NCI-H510A treated with DMSO at 0.1 percent for 48 hours (cell line): ENCODE measurements at places on chromosomes 5 and 9.

DNA sequence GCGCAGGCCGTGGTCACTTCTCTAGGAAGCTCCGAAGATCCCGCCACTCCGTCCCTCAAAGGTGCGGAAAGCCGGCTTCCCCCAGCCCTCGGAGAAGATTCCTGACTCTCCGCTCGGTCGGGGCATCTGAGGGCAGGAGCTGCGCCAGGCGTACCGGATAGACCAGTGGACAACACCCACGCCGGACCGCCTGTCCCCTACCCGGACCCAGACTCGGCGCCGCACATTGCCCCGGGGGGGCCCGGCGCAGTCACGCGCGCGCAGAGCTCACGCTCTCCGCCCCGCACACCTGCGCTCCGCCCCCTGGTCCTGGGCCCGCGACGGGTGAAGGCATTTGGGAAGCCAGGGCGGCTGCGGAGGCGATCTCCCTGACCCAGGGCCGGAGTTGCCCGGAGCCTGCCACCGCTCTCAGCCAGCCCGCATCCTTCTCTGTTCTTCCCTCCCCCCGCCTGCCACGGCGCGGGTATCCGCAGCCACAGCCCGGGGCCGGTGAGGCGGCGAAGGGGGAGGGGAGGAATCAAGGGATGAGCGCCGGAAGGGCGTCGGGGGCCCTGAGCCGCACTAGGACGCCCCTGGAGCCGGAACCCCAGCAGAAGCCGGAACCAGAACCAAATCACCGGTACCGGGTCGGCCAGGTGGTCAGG lies 448 bp downstream of the RELL2 start:
- peak; percentile 25 for DNase-seq

- no peak for DNase-seq
Measured at GRCh38 chr9:126842977-126843799, 17.3 kb upstream of the ZBTB34 start.

DNA sequence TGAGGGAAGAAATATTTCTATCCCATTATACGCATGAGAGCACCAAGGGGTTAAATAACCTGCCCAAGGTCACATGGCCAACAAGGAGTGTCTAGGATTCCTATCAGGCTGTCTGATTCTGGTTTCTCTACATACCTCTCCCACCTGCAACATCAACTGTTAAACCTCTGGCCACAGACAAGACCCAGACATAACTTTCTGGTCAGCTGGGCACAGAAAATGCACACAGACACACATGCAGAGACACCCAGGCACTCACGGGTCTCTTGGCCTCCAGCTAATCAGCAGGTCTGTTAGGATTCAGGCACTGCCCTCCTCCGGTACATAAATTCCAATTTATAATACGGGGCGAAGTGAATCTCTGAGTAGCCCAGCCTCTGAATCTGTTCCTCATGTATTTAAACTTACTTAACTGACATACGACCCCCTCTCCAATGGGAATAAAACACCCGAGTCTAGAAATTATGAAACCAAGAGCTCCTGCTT lies 1.5 kb downstream of the SEPTIN8 start:
- DNase-seq: no peak

DNA sequence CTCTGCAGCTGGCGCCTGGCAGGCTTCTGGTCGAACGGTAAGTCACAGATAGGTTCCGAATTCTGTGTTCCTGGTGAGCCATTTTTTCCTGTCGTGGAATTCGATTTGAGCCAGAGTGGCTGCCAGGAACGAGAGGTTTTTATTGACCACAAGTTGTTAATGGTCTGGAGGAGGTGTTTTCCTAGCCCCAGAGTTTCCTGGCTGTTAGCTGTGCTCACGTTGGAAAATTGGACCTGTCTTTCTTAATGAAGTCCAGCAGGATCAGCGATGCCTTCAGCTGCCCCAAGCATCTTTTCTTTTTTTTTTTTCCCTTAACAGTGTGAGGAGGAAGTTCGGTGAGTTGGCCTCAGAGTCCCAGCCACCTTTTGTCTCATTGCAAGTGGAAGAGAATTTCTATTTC lies 62.9 kb downstream of the COL5A1 start:
- DNase-seq: no peak

DNA sequence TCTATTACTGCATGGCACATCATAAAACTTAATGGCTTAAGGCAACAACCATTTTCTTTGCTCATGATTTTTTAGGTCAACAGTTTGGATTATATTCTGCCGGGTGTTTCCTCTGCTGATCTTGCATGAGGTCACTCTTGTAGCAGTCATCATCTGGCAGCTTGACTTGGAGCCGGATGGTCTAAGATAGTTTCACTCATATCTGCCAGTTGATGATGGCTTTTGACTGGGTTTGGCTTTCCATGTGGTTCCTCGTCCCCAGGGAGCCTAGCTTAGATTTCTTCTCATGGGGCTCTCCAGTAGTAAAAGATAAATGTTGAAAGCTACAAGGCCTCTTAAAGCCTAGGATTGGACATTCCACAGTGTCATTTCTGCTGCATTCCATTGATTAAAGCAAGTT lies 27.4 kb downstream of the LNPEP start:
- DNase-seq: no peak

DNA sequence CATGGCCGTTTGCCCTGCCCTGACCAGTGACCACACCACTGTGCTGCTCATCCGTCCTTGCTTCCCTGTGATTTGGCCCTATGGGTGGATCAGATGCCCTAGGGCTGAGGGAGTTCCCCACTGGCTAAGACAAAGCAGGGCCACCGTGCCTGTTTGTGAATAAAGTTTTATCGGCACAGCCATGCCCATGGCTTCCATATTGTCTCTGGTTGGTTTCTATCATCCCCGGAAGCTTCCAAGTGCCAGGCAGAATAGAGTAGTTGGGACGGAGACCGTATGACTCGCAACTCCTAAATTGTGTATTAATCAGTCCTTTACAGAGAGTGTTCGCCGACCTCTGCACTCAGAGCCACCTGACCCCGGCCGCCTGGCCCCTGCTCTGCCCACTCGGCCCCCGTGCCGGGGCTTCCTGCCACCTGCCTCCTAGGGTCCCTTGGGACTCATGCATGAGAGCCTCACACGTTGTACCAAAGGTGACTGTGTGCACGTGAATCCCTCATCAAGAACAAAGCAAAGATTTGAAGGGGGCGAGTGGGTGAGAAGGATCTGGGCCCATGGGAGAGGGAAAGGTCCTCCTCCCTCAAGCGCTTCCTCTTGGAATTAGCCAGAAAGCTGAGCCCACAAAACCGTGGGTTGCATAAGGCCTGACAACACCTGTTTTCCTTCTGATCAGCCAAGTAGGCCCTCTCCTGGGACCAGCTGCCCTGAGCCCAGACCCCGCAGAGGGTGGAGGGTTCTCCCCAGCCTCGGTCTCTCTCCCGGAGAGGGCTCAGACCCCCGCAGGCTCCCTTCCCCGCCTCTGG lies 11.7 kb upstream of the FCN2 start:
- DNase-seq: no peak

GRCh38 chr5:84364043-84364442 lies 20.6 kb downstream of the EDIL3 start:
- DNase-seq: no peak

- DNase-seq: no peak
Measured at GRCh38 chr9:84285381-84285780, 55.2 kb downstream of the SLC28A3 start.

DNA sequence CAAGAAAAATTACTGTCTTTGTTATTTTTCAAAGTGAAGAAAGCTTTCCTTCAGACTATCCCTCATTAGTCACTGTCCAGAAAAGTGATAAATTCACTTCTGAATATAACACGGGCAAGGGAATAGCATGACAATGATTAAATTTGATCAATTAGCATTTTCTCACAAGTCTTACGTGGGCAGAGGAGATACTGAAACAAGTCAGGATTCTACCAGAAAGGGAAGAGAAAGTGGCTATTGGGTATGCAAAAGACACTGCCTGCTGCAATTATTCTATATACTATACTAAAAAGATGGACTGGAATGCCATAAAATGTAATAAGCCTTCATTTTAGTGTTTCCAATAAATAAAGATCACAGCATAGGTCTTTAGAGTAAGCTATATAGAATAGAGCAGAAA lies 7.4 kb downstream of the COX7C start:
- DNase-seq: no peak

- no peak for DNase-seq
Measured at GRCh38 chr9:92786298-92786697, 21.7 kb upstream of the BICD2 start.

- DNase-seq: no peak
Measured at GRCh38 chr5:17221843-17222636, 4.6 kb downstream of the BASP1 start.

DNA sequence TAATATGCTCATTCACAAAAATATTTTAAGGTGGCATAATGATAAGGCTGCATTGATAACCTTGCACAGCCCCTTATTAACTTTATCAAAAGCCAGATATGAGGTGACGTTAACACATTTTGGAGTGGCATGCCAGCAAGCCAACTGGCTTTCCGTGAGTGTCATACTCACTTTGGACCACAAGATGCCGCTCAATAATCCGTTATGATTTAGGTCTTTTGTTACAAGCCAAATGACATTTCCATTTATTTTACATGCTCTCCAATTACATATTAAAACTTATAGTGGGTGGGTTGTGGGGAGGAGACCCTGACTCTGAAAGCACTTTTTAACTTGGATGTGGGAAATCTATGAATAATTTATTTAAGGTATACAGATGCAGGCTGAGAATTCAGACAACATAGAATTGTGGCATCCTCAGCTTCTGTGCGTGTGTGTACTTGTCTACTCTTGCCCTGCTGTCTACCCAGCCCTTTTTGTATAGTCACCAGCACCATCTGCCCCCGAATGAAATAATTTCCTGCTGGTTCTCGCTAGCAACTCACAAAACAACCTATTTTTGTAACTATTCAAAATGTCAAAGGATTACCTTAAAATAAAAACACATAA lies 305.1 kb downstream of the PSAT1 start:
- peak; percentile 69 for DNase-seq

DNA sequence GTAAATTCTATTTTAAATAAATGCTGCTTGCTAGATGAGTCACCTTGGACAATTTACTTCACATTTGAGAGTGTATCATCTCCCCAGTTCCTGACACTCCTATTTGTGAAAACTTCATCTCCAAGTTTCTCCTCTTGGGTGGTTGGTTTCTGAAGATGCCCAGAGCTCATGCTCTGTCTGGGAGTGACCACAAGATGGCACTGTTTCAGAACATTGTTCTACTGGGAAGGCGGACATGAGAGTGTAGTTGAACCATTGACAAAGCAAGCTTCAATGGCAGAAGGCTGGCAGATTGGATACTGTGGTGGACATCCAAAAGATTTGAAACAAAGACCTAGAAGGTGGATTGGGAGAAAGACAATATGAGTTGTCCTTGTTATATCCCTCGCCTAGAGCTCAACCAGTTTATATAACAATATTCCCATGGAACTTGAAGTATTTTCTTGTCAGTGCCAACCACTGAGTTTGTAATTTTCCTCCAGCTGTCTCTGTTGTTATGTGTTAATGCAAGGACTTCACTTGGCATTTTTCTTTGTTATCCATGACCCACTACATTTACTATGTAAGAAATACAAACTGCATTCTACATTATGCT lies 234.3 kb upstream of the ANKH start:
- peak; percentile 66 for DNase-seq

GRCh38 chr5:168917947-168918600 lies 338.9 kb upstream of the PANK3 start:
- DNase-seq: no peak

DNA sequence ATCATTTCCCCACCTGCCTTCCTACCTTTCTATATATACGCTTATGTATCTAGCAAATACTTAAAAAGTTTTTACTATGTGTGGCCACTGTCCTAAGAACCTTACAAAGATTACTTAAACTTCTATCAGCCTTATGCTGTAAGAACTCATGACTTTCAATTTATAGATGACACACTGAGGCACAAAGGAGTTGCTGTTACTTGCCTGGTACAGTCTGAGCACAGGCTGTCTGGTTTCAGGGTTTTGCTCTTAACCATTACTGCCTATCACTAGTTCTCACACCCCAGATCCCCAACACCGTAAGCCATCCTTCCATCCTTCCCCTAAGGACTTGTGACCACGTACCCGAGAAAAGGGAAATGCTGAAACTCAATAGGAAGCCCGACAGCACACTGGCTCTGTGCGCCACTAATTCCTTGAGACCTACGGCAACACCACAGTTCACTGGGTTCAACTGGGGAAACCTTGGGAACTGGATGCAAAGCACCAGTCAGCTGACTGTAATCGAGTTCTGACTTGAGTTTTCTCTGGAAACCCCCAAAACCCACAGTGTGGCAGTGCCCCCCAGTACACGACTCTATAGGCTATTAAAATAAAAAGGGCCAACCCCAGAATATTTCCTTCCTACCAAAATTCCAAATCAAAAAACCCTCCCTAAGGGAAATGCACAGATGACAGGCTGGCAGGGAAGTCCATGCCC lies 56.0 kb downstream of the AUH start:
- no peak for DNase-seq

DNA sequence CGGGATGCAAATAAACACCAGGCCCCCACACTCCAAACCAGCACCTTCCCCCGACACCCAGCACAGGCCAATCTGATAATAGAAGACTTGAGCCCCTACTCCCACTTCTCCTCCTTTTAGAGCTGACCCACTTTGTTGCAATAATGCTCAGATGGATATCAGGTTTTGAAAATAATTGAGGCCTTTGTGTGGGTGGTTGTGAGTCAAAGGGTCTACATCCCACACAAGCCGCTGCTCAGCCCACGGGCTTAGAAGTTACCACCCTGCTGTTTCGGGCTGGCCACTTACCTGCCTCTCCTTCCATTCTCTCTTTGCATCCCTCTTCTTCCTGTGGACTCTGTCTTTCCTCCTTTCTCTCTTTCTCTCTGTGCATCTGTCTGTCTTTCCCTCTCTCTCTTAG lies 36.2 kb upstream of the FOXI1 start:
- DNase-seq: no peak

DNA sequence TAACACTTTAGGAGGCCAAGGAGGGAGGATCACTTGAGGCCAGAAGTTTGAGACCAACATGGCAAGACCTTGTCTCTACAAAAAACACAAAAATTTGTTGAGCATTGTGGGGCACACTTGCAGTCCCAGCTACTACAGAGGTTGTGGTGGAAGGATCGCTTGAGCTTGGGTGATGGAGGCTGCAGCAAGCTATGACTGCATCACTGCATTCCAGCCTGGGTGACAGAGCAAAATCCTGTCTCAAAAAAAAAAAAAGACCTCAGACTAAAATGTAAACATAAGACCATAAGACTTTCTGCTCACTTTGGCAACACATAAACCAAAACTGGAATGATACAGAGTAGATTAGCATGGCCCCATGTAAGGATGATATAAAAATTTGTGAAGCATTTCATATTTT lies 24.6 kb upstream of the NANS start:
- no peak for DNase-seq

DNA sequence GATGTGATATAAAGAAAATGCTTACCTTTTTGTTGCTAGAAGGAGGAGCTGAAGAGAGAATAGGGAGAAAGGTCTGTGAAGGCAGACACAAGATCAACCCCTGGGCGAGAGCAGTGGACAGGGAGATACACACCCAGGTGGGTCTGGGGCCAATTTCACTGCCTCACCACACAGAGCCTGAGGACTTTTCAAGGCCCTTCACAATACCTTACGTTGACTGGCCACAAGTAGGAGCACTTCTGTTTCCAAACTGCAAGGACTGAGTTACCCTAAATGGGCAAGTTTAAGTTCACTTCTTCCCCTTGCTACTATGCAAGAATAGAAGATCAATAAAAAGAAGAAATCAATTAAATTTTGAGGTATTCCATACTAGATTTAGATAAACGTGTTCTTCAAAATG lies 174.5 kb upstream of the SLC12A2 start:
- no peak for DNase-seq
